ENCODE measurements at places on chromosomes 3 and 15.
A peak's percentile ranks its signal among the peaks of the same experiment; 100 is the strongest.

- no peak for DNase-seq
Observed at GRCh38 chr3:7166460-7166859, 305.5 kb downstream of the GRM7 start.

GRCh38 chr15:35602836-35603235 is 56.9 kb upstream of the DPH6 start:
- no peak for DNase-seq

DNA sequence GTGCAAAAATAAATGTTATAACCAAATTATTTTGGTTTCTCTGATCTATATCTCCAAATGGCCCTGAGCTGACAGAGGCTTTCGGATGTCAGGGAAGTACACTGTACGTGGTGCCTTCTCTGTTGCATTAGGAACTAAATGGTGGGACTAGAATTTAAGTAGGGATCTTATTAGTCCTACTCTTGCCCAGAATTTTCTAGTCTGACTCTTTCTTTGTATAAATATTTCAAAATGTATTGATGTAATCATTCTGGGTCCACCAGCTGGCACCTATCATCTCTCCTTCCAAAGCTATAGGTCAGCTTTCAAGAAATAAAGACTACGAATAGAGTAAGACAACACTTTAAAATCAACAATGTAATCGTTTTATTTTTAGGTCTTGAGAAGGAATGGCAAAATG is 22.3 kb upstream of the MLF1 start:
- no peak for DNase-seq

GRCh38 chr15:41079717-41080116 is 36.4 kb downstream of the INO80 start:
- no peak for DNase-seq

DNA sequence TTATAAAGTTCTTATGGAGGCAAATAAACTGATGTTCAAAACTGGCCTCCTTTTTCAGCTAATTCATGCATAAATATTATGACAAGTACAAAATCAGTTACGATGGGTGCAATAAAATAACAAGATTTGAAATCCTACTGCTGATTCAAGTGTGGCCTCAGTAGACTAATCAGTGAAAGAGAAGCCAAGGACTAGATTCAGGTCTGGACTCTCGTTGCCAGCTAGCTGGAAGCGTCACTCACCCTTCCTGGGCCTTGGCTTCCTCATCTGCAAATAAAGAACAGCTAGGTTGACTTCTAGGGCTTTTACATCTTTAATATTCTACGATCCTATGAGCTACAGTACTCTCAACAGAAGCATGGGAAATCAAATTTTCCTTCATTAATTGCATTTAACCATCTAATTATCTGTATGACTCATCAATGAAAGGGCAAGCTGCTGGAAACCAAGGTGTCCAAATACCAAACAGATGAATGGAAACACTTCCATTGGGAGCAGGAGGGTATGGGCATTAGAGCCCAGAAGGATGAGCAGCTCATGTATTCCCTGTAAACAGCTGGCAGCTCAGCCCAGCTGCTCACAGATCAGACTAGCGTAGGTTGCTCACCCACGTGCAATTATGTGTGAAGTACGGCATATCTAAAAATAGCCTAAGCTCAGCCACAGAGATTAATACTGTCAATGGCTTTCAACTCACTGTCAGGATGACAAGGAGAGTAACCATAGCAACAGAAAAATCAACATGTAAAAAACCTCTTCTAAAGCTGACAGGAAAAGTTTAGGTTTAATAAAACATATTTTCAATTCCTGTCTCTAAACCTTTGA is 294.8 kb downstream of the PLCL2 start:
- peak; percentile 27 for DNase-seq

- peak; percentile 80 for DNase-seq
Observed at GRCh38 chr15:59532770-59533379, 78.7 kb upstream of the GCNT3 start.

GRCh38 chr3:153244961-153245360 is 82.9 kb downstream of the RAP2B start:
- DNase-seq, result no peak

- peak; percentile 81 for DNase-seq
Observed at GRCh38 chr3:63351159-63352007, 73.3 kb downstream of the SYNPR start.

DNA sequence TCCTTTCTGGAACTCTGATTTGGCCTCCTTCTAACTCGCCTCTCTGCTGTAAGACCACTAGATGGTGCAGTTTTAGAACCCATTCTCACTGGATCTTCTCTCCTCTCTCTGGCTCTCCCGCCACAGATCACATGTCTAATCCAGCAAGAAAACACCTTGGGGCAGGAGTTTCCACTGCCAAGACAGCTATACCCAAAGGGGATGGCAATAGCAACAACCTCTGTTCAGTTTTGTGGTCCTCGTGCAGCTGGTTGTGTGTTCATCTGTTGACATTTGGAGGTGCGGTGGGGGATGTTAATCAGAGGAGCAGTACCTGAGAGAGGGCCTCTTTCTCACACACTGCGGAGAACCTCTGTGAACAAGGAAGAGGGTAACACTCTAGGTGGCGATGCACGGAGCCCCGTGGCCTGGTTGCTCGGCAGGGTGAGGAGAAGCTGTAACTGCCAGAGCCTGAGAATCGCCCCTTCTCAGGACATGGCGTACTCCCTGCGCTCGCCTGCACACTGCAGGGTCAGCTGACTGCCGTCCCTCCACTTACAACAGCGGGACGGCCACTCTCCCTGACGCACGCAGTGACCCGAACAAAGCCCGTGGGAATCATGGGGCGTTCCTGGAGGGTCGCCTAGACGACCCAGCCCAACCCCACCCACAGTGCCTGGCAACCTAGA is at the start of gene TEX55:
Gene TEX55, plus strand, starts transcription at position 666 of the 668 bp plus-strand sequence. CDS start 25 bp downstream, outside the sequence.
- DNase-seq, result peak; percentile 30
